Thymus (tissue), 14 donors: ENCODE measurements at places on chromosomes 12 and 14. TPM values are rescaled to one million over a fixed set of nuclear protein-coding genes. Genes with fewer than 3 reads are reported as not detected.

The MEG3 gene
- 103 TPM for polyA plus RNA-seq

The CMKLR1 gene
- 4.5 TPM for polyA plus RNA-seq

The SCNN1A gene
- polyA plus RNA-seq: 28.9 TPM

The MYRFL gene
- 0.59 TPM for polyA plus RNA-seq

The LTB4R2 gene
- polyA plus RNA-seq: 6.5 TPM

The BMP4 gene
- 4.0 TPM for polyA plus RNA-seq

The PLEKHG7 gene
- 0.73 TPM for polyA plus RNA-seq

The PTGDR gene
- polyA plus RNA-seq: 0.73 TPM

The C12orf60 gene
- 2.2 TPM for polyA plus RNA-seq

The ZNF385A gene
- polyA plus RNA-seq: 13.6 TPM

The DEGS2 gene
- polyA plus RNA-seq: 2.1 TPM

The ARPC3 gene
- 628 TPM for polyA plus RNA-seq

The AICDA gene
- 0.39 TPM for polyA plus RNA-seq

The SLCO1B1 gene
- polyA plus RNA-seq: not detected

The DHRS2 gene
- polyA plus RNA-seq: 2.1 TPM

The SNX6 gene
- 62.9 TPM for polyA plus RNA-seq

The SIX4 gene
- 2.3 TPM for polyA plus RNA-seq

The LRIG3 gene
- 12.5 TPM for polyA plus RNA-seq
